PC-3 (cell line): ENCODE measurements at places on chromosomes 5 and 9.

GRCh38 chr5:102561894-102562760 lies 63.3 kb upstream of the SLCO6A1 start:
- peak; percentile 71 for DNase-seq

DNA sequence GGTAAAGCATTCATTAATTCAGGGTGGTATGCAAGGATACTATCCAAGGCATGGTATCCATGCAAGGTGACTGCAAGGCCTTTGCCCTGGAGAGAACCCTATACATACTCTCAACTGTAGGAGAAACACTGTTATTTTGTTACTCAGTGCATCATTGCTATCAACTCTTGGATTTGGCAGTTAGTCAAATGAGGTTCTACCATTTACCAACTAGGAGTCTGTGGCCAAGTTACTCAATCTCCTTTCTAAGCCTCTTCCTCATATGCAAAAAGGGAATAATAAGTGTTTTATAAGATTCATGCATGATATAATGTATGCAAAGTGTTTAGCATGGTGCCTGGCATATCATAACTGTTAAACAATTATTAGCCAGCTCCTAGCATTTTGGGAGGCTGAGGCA lies 4.0 kb downstream of the PCDHGC3 start:
- DNase-seq: no peak

DNA sequence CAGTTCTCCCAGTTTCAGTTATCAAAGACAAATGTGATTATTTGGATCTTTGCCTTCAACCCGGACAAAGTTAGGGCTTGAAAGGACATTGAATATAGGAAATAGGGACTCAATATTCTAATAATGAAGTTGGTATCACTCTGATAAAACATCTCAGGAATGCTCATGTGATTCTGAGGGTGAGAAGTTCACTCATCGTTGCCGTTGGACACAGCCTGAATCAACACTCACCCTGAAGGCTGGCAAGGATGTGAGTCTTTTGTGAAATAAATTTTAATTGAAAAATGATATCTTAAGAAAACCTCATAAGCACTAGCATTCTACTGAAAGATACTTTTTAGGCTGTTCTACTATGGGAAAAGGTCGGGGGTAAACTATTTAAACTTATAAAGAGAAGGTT lies 44.8 kb upstream of the C9orf72 start:
- DNase-seq: no peak

GRCh38 chr5:87853541-87853940 lies 415.1 kb downstream of the TMEM161B start:
- peak; percentile 36 for DNase-seq

GRCh38 chr5:76413746-76414145 lies 10.7 kb downstream of the IQGAP2 start:
- DNase-seq: no peak

DNA sequence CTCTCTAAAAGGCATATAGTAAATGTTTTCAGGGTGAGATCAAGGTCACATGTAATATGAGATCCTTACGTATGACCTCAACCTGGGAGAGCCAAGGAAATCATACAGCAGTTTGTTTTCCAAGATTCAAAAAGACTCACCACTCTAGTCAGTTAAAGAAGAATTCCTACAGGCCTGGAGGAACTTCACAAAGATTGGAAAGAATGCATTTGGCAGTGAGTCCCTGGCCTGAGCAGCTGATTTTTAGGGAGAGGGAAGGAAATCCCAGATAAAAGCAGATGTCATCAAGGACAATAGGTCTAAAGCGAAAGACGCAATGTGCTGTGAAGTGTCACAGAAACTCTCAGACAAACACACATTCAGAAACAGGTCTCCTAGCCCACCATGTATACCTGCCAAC lies 424.0 kb upstream of the ZNF462 start:
- no peak for DNase-seq
